ENCODE measurements at places on chromosomes 1 and 21.

DNA sequence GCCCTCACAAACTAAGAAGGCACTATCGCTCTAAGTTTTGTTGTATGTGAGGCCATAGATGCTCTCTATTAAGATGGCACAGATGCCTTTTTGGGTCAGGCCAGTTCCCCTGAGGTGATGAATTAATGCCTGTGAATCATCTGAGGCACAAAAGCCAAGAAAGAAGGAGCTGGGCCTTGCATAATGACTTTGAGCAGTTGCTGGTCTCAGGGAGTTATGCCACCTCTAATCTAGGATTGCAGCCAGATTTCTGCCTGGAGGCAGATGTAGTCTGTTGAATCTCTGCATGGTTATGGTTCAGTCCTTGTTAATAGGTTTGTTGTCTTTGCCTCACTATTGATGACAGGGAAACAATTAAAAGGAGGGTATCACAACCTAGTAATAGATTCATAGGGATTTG is 168.1 kb upstream of the CHRM3 start:
- DNase-seq: no peak

DNA sequence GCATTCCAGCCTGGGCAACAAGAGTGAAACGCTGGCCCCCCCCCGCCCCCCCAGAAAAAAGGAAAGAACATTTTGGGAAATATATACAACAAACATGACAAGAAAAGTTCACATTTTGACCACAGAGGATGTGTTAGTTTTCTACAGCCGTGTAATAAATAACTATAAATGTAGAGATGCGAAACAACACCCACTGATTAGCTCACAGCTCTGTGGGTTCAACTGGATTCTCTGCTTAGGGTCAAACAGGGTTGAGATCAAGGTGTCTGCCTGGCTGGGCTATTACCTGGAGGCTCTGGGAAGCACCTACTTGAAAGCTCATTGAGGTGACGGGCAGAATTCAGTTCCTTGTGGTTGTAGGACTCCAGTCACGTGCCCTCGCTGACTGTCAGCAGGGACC is 11.1 kb upstream of the VPS26C start:
- no peak for DNase-seq

GRCh38 chr1:155305881-155306391 is 2.7 kb upstream of the FDPS start:
- no peak for DNase-seq

- DNase-seq: no peak
These were observed 2.5 kb upstream of the OLIG1 start for GRCh38 chr21:33067457-33067856.

GRCh38 chr1:91555074-91555730 is 54.6 kb downstream of the CDC7 start:
- no peak for DNase-seq

- DNase-seq: no peak
These were observed 208.4 kb downstream of the ROR1 start for GRCh38 chr1:63982201-63982600.

- peak; percentile 9 for DNase-seq
These were observed 136.8 kb downstream of the GABPA start for GRCh38 chr21:25871566-25871965.

DNA sequence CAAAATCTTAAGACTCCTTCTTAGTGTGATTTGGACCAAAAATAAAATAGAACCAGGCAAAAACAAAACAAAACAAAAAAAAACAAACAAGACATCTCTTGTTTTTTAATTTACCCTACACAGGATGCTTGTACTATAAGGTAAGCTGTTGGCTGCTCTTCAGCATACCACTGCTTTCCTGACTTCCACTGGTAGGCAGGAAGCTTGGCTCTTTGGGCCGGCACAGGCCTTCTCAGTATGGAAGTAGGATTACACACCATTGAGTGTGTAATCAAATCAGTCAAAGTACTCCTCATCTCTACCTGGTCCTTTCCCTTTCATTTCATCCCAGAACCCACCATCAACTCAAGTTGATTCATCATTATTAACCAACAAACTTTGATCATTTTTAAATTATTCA is 61.9 kb upstream of the RGS1 start:
- no peak for DNase-seq

GRCh38 chr1:228358039-228358763 is 48.4 kb downstream of the TRIM11 start:
- peak; percentile 8 for DNase-seq

DNA sequence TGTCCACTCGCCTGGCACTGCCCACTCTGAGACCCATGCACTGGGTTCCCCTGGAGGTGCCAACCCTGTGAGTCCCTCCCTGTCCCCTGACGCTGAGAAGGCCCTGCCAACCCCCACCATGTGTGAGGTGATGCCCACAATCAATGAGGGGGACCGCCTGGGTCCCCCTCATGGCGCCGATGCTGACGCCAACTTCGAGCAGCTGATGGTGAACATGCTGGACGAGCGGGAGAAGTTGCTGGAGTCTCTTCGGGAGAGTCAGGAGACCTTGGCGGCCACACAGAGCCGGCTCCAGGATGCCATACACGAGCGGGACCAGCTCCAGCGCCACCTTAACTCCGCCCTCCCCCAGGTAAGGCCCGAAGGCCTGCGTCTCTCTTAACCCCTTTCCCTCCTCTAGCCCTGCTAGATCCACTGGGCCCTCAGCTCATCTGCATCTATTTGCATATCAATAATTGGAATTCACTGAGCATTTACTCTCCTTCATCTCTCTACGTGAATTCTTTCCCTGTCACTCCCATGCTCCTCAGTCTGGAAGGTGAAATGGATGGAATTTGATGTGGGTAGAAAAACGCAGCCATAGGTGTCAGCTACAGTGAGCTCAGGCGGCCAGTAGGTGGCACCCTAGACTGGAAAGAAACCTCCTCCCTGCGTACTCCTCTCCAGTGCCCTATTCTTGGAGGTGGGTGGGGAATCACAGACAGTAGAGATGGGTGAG is 12.8 kb downstream of the PPFIA4 start:
- peak; percentile 72 for DNase-seq

GRCh38 chr1:8474369-8474768 is 156.5 kb downstream of the SLC45A1 start:
- no peak for DNase-seq

DNA sequence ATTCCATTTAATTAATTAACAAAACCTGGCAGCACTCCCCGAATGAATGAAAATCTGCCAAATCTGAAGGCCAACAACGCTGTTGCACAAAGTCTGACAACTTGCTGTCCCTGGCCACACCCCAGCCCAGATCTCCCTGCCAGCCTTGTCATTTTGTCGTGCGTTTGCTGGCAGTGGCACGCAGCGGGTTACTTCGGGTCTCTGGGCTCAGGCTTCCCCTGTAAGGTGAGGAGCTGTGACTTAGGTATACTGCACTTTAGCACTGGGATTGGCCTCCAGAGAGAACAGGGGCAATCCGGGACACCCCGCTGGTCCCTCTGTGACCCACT is 34.3 kb upstream of the SIM2 start:
- DNase-seq: no peak

DNA sequence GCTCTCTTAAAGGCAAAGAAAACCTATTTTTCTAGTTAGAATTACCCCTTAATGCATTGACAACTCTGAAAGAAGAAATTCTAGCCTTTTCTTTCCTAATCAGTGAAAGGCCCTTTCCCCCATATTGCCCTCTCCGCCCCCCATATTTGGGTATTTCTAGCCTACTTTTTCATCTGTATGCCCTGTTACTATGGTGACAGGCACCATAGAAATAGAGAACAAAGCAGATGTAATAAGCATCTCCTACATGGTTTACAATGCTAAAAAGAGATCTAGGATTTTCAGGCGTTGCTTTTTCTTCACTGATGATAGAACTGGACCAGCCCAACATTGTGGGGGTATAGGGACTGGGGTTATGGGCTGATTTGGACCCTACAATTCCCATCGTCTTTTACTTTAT is 14.5 kb downstream of the LRRC8B start:
- no peak for DNase-seq

- peak; percentile 48 for DNase-seq
These were observed 27.6 kb downstream of the CD244 start for GRCh38 chr1:160834945-160835565.

DNA sequence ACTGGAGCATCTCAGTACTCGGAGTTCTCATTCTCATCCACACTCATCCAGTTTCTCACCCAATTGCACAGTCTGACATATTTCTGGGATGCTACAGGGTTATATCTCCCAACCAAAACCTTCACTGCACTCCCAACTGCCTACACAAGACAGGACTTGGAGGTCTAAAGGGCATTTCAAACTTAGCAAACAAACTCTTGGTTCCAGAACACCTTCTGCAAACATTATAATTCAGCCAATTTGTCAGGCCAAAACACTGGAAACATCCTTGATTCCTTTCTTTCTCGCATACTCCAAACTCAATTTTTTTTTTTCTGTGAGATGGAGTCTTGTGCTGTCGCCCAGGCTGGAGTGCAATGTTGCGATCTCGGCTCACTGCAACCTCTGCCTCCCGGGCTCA is 7.9 kb downstream of the SLAMF1 start:
- no peak for DNase-seq

GRCh38 chr1:179340918-179341317 is 24.9 kb upstream of the AXDND1 start:
- DNase-seq: no peak

- no peak for DNase-seq
These were observed 57.2 kb upstream of the HMCN1 start for GRCh38 chr1:185676969-185677368.

GRCh38 chr1:17892851-17893250 is 137.7 kb downstream of the ACTL8 start:
- no peak for DNase-seq

- no peak for DNase-seq
These were observed 14.6 kb upstream of the TENT5C start for GRCh38 chr1:117591252-117591651.

DNA sequence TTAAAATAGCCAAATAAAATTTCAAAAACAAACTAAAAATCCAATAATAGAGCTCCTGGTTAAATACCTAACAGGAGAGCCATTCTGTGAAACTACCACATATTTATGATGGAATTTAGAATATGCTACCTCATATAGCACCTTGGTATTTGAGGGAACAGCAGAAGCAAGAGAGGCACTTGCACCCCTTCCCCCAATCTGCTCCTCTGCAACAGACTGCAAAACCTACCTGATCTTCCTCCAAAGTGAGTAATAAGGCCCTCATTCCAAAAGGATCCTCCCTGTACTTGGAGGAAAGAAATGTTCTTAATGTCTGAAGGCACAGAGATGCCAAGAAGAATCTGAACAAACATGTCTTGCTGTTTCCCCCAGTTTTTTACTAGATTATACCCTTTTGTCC is 28.1 kb upstream of the RNPC3 start:
- DNase-seq: no peak

GRCh38 chr1:110196917-110197765 is 13.0 kb upstream of the KCNC4 start:
- DNase-seq: no peak

GRCh38 chr1:75165264-75165663 is 31.1 kb downstream of the LHX8 start:
- DNase-seq: no peak

DNA sequence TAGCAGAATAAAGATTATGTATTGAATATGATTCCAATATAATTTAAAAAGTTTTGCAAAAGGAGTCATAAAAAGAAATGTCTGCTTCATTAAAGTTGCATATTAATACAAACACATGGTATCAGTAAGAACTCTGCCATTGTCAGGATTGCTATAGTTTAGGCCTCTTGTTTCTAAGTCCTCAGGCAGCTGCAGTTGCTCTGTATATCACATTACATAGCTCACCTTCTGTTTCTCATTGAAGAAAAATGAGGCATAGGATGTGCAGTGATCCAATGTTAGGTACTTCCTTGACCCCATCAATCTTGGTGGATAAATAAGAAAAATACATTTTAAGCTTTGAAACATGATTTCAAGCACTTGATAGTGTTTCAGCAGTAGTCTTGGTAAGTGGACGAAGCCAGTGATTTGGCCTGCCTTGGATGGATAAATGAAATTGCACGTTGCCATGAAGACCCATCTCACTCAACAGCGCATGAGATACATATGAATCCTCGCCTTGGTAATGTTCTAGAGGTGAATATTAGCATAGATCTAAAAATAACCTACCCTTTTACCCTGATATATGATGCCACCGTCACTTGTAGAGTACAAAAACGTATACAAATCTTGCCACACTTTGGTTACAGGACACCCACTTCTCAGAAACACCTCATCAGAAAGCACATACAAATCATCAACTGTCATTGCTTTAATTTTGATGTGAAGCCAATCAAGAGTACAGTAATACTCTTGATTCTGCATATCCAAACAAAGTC is 25.3 kb downstream of the ZFYVE9 start:
- DNase-seq: no peak

DNA sequence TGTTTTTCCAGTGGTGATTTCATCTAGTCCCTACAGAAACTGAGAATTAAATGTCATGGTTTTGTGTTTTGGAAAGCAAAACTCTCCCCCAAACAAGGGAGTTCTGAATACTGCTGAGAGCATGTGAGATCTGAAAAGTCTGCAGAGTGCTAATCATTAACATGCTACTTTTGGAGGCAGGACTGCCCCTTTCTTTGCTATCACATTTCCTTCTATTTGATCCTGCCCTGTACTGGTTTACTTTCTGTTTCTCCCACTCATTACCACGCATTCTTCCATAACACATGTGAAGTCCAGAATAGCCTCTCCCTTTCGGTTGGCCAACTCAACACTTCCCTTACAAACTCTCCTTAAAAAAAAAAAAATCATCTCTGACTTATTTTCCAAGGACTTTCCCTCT is 63.6 kb downstream of the GADD45A start:
- DNase-seq: no peak

DNA sequence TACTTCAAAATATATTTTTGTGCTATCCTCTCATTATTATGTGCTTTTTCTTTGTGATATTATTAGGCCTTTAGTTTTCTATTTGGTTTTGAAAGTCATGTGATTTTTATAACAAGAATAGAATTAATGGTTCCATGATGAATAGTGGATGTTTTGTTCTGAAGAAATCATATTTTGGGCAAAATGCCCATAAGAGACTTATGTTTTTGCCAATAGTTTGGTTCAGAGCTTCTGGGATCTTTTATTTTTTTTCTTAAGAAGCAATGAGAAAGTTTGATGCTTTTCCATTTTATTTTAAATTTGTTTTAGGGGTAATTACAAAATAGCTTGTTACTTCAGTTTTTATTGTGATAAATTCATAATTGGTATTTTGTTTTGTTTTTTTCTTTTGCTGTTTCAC is 49.8 kb downstream of the LYPLAL1 start:
- no peak for DNase-seq

DNA sequence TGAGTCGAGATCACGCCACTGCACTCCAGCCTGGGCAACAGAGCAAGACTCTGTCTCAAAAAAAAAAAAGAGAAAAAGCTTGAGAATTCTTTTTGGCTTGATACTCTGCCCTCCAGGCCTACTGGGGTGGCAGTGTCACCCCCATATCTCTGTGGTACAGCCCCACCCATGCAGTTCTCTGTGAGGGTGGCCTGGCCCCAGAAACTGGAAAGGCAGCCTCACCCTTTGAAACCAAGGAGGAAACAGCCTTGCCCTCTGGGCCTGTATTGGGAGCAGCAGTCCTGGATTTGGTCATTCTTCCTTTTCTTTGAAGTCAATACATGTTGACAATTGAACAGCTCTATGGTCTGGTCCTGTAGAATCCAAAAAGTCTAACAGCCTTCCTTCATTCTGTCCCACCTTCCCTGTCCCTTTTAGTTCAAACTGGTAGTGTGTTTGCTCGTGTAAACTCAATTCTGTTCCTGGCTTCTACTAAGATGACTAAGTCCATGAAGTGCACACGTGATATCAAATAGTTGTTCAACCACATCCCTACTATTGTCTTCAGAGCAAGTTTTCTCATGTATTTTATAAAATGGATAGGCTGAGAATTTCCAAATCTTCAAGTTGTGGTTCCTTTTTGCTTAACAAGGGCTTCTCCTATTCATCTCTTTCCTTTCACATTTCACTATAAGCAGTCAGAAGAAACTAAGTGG is 13.2 kb downstream of the ST7L start:
- DNase-seq: no peak
